NCI-H2107 (cell line): ENCODE measurements at places on chromosomes 7 and 10.

DNA sequence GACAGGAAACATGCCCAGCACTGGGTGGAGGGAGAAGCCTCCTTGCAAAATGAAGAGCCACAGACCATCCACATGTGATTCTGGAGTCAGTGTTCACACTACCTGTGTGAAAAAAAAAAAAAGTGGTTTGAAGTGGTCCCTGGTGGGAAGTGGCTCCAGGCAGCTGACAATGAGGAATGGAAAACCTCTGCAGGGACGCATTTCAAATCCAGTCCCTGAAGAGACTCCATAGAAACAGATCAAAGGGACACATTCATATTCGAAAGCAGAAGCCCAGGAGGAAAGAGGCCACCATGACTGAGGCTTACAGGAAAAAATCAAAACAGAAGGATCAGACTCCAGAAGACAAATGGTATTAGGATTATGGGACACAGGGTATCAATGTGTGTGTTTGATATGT, 11.5 kb upstream of the TCERG1L start:
- DNase-seq: no peak

DNA sequence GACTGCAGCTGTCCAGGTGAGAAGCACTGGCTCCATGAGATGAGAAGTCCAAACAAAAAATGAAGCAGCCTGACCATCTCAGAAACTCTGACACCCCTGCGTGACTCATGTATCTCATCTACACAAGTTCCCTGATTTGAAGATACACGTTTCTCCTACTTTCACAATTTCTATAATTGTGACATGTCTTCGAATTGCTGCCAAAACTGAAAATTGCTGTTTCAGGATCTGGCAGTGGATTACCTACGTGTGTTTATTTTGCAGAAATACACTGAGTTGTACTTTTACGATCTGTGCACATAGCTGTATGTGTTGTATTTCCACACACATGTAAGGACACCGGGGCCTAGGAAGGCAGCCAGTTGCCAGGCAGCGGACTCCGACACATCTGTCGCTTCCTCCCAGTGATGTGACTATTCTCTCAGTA, 53.2 kb downstream of the LARP4B start:
- DNase-seq: no peak

DNA sequence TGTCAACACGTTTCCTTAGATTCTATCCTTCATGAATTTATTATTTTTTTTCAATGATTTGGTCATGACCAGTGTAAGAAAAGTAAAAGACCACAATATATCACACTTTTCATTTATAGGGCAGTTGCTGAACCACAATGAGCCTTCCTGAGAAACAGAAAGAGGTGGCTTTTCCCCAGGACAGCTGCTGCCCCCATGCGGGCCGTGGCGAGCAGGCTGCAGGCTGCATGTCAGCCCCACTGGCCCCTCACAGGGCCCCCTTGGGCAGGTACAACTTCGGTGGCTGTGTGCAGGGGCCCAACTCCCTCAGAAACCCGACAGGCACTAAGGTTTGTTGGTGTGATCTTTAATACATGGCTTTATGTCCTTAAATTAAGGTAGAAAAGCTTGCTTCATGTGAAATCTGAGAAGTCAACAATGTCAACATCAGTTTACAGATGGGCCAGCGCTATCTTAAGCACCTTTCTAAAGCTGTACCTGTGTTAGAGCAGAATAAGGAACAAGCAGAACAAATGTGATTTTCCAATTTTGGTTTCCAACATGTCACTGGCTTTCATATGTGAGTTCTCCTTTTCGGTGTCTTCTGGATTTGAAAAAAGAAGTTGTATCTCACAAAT, 10.6 kb downstream of the BEND7 start:
- no peak for DNase-seq

GRCh38 chr10:86443069-86443468, 76.5 kb upstream of the GRID1 start:
- no peak for DNase-seq

GRCh38 chr7:3991731-3992231, 690.3 kb upstream of the FOXK1 start:
- DNase-seq: no peak

GRCh38 chr10:71254834-71255549, 42.6 kb downstream of the UNC5B start:
- DNase-seq: no peak

- DNase-seq: no peak
Observed at GRCh38 chr10:3009341-3009740, 58.0 kb upstream of the PFKP start.

DNA sequence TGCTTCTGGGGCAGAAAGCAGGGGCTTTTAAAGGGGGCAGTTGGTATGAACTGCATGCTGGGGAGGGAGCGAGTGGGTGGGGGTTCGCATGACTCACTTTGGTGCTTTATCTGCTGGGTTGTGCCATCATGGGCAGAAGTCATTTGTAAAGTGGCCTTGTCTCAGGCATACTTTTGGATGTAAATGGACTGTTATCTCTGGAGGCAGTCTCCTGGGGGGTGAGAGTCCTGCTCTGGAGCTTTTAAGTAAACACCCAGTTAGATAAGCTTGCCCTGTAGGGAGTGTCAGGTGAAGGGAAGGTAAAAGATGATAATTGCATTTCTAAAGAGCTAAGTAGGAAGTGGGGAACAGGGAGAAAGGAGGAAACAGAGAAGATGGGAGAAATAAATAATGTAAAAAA, 1.6 kb upstream of the GSTO1 start:
- no peak for DNase-seq

GRCh38 chr10:71632896-71633600, 86.5 kb downstream of the C10orf105 start:
- DNase-seq: no peak

- DNase-seq: no peak
Observed at GRCh38 chr10:43774234-43774769, 125.6 kb upstream of the ZNF32 start.

- no peak for DNase-seq
Observed at GRCh38 chr10:91088300-91089140, 131.9 kb upstream of the PCGF5 start.

GRCh38 chr10:101968940-101969321, 87.0 kb downstream of the ARMH3 start:
- DNase-seq: no peak

- DNase-seq: no peak
Observed at GRCh38 chr7:114540291-114540690, 125.7 kb downstream of the FOXP2 start.

DNA sequence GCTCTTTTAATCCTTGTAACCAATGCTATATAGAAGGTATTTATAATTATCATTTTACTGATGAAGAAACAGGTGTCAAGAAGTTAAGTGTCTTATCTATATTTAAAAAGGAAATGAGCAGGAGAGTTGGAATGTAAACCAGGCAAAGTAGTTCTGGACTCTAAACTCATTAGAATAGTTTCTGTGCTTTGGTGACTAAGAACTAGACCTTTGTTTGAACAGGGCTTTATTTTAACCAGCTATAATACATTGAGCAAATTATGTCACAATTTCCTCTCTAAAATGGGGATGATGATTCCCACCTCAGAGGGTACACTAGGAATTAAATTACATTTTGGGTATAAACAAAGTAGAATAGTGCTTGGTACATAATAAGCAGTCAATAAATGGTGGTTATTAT, 236.0 kb downstream of the MAGI2 start:
- DNase-seq: no peak

- DNase-seq: no peak
Observed at GRCh38 chr10:32417911-32418547, 27.9 kb upstream of the CCDC7 start.

DNA sequence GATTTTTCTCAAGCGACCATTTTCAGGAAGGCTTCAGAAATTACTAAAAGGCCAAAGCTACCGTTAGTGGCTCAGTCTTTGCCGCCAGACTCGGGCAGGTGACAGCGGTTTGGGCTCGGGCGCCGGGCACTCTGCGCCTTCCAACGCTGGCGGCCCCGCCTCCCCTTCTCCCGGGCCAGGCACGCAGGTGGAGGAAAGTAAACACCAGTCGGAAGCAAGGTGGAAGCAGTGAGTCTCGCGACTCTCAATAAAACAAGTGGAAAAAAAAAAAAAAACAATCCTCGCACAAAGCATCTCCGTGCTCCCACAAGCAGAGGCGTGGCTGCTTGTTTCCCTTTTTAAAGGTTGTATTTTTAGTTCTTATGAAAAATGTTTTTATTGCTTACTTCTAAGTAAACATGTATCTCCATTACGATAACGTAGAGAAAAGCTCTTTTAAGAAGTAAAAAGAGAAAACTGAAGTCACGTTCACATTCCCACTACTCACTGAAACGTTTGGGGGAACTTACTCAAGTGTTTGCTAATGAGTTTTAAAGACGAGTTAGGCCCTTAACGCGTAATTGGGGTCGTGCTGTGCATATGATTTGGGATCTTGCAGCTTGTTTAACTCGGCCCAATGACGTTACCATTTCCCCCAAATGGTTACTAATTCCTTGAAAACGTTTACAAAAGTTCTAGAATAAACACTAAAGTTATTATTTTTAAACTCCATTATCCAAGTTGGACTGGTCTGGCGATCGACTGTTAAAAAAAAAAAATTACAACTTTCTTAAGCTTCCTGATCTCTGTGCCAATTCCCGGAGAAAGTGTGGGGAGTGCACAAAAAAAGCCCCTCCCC, 864 bp downstream of the CDCA7L start:
- peak; percentile 46 for DNase-seq

GRCh38 chr10:47404446-47404845, 20.4 kb upstream of the ZNF488 start:
- DNase-seq: no peak

DNA sequence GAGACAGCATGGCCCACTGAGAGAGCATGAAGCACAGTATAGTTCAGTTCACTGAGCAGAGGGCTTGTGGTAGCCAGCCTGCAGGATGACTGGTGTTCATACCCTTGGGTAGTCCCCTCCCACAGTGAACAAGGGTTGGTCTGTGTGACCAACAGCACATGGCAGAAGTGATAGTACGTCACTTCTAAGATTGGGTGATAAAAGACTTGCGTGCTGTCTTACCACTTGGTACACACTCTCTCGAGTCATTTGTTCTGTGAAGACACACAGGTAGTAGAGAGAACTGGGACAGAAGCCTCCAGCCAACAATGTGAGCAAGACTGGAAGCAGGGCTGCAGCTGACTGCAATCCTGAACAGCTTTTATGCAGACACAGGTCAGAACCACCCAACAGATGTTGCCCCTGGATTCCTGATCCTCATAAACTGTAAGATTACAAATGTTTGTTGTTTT, 14.6 kb downstream of the EPC1 start:
- DNase-seq: no peak

DNA sequence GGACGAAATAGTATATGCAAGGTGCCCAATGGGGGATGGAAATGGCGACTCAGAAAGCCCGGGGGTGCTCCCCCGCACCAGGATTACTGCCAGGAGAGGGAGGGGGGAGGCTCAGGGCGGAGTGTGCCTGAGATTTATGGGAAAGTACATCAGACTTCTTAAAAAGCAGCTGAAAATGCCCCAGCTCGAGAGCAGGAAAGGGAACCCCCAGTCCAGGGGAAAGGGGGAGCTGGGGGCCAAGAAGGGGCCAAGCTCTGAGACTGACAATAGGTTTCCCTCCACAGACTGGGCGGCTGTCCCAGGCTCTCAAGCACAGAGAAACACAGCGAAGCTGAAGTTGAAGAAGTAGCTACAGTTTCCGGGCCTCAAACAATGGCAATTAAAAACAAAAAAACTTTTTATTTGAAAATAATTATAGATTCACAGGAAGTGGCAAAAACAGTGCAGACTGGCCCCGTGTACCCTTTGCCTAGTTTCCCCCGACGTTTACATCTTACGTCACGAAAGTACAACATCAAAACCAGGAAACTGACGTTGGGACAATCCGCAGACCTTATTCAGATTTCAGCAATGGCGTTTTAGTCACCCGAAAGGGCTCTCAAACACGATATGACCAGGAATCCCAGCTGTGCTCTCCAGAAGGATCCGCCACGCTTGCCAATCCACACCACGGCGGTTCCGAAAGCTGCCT, 83.9 kb upstream of the FGFR2 start:
- DNase-seq: no peak

- no peak for DNase-seq
Observed at GRCh38 chr7:113628948-113629847, 289.6 kb downstream of the PPP1R3A start.

DNA sequence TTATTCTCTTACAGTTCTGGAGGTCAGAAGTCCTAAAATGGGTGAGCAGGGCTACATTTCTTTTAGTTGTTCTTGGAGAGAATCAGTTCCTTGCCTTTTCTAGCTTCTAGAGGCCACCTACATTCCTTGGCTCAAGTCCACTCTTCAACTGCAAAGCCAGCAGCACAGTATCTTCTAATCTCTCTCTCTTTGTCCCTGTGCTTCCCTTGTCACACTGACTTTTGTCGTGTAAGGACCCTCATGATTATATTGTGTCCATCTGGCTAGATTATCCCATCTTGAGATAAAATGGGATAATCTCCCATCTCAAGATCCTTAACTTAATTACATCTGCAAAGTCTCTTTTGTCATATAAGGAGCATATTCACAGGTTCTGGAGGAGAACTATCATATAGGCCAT, 359.0 kb downstream of the ADRA2A start:
- DNase-seq: no peak

- DNase-seq: no peak
Observed at GRCh38 chr10:133421336-133422222, 2.8 kb downstream of the SPRN start.

GRCh38 chr7:142603870-142604448, 145.3 kb upstream of the PRSS1 start:
- no peak for DNase-seq

DNA sequence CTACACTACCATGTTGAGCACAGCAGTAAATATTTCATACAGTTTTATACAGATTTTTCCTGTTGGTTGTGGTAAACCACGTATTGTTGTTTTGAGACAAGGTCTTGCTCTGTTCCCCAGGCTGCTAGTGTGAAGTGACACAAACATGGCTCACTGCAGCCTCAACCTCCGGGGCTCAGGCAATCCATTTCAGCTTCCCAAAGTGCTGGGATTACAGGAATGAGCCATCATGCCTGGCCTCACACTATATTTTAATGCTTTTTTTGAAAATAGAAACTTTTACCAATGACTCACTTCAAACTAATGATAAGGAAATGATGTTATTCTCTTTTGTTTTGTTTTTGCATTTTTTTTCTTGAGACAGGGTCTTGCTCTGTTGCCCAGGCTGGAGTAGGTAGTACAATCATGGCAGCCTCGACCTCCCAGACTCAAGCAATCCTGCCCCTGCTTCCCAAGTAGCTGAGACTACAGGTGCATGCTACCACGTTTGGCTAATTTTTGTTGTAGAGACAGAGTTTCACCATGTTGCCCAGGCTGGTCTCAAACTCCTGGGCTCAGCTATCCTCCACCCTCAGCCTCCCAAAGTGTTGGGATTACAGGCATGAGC, 210.6 kb downstream of the TPST1 start:
- no peak for DNase-seq

DNA sequence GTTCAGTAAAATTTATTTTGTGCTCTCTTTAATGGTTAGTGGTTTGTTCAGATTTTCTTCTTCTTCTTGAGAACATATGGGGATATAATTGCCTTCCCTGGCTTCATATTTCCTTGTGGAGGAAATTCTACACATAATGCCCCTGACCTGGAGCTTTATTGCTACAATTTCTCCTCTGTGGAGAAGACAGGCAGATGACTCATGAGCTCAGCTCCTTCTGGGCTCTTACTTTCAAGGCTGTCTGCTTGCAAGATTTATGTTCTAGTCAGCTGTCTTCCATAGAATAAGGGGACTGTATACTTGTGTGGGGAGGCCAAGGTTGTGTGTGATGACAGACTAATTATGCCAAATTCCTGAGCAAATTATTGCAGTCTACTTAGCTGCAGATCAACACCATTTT, 1.6 kb downstream of the LRRD1 start:
- no peak for DNase-seq
